ENCODE measurements at places on chromosomes 5 and 9.
A peak's percentile ranks its signal among the peaks of the same experiment; 100 is the strongest.

DNA sequence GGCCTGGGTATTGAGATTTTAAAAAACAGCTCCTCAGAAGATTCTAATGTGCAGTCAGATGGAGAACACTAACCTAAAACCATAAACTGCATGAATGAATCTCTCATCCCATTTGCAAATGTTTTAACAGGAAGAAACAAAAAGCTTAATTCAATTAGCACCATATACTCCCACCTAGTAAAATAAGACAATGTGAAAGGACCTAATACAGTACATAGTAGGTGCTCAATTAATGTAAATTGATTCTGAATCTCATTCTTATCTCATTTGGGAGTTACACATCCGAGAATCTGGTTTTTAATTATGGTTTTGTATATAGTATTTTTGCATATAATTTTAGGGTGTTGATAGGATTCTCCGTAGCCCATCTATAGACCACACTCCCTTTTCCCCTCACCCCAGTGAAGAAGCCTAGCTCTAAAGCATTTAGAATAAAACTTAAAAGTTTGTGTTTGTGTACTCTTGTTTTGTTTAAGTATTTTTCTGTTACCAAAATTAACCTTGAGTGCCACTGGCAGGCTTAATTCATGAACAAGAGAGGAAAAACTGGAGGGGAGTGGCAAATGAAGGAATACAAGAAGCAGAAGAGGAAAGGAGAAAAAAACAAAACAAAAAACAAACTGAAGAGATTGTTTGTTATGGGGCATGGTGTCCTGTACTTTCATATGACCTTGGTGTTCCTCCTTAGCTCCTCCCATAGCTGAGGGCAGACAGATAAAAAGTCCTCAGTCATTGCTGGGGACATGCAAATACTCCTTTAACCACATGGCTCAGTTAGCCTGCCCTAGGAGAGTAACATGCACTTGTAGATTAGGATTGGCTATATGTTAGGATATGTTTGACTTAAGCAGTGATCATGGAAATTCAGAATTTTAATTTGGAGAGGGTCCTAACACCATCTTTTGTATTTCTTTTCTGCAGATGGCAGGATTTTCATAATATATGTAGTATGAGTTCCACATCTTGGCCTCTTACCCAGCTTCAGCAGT, 1.2 kb downstream of the RNF14 start:
- peak; percentile 45 for DNase-seq

DNA sequence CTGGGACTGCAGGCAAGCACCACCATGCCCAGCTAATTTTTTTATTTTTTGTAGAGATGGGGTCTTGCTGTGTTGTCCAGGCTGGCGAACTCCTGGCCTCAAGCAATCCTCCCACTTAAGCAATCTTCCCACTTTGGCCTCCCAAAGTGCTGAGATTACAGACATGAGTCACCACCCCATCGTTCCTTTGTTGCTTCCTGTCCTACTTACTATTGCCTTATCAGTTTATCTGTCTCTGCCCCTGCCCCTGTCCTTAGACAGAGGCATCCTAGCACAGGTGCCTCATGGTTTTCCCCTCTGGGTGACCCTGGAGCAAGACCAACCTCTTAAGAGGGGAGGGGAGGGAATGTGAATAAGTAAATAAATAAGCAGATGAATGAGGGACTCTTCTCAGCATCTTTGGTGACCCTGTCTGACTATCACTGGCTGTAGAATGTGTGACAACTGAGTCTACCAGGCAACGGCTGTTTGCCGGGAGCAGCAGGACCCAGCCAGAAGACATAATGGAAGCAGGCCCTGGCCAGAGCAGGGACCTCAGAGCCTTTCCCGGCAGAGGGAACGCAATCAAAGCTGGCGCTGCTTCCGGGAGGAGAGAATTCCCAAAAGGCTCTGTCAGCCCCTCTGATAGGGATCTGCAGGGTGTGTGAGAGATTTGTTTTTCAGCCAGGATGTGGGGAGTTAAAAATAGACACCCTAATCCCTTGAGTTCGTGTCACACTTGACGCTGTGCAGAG, 43.8 kb upstream of the DAB2IP start:
- no peak for DNase-seq

DNA sequence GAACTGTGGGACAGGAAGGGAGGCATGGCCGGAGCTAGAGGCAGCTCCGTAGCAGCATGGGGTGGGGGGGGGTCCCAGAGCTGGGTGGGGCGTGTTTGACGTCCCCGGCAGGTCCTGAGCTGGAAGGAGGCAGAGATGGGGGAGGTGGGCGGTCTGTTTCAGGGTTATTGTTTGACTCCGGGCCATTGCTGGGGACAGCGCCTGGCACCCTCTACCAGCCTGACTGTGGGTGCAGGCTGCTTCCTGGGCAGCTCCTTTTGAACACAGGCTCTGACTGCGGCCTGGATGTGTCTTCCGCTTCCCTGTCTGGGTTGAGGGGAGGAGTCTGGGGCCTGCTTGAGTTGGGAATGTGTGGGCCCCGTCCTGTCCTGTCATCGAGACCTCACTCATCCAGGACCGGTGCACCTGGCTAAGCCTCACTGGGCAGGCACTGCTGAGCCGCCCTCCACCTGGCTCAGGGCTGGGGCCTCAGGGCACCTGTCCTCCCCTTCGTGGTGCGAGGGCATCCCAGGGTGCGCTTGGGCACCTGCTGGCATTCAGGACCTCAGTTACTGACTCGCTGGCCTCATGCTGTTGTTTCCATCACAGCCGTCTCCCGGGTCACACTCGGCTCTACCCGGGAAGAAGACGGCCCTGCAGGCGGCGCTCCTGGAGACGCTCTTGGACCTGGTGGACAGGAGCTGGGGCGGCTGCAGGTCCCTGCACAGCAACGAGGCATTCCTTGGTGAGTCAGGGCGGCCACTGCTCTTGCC, 26.5 kb downstream of the CEP72 start:
- no peak for DNase-seq

DNA sequence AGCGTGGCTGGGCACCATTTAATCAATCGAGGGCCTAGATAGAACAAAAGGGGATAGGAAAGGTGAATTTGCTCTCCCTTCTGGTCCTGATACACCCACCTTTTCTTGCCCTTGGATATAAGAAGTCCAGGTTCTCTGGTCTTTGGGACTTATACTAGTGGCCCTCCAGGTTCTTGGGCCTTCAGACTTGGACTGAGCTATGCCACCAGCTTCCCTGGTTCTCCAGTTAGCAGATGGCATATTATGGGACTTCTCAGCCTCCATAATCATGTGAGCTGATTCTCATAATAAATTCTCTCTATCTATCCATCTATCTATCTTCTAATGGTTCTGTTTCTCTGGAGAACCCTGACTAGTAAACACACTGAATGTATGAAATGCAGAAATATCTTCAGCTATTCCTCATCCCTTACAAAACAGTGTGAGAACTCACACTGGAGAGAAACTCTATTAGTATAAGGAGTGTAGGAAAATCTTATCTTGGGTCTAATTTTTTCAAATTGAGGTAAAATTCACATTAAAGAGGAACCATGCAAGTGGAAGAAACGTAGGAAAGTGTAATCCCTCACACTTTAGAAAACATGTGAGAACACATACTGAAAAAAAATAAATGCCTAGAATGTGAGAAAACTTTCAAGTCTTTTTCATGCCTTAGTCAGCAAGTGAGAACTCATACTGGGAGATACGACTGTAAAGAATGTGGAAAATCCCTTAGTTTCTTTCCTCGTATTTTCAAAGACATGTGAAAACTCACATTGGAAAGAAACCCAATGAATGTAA, 15.5 kb downstream of the PCDHB15 start:
- DNase-seq: no peak

DNA sequence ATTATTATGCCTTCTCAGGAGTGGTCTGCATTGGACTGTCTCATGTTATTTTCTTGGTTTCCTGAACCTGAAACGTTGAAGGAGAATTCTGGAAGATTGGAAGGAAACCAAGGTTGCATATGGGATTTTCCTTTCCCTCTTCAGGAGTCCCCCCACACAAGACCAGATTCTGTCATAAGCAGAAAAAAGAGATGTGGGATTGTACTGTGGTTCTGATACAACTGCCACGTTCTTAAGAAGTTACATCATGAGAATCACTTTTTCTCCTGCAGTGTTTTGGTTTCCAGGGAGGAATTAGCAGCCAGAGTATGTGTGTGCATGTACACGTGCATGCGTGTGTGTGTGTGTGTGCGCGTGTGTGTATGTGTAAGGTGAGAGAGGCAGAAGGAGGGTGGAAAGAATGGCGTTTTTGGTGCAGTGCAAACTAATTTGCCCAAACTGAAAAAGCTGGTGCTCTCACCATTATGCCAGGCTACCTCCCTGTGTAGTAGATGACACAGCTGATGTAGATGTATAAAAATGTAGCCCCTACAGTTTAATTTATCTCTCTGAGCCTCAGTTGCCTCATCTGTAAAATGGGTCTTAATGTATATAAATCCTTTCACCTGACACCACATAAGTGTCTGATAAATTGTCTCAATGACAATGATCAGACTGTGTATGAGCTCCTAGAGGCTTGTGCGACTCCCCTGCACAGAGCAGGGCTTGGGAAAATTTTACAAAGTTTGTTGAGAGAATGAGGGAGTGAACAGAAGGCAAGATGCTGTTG, 38.6 kb downstream of the RALGPS1 start:
- no peak for DNase-seq

DNA sequence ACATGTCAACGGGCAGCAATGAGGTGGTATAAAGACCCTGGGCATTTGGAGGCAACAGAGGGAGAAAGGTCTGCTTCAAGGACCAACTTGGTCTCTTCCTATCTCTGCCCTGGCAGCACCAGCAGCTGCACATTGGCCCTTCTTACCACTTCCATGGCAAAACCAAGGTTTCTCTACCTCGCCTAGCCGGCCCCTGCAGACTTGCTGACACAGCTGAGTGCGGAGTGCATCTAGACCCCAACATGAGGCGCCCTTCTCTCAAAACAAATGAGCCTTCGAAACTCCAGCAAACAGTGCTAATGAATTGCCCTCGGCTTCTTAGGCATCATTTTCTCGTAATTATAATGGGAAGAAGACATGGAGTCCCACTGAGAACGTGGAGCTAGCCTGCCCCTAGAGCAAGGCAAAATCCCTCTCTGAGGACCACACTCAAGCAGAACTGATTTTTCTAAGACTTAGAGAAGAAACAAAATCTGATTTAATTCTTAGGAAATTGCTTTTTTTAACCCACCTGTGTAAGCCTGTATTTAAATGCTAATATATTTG, 42.1 kb downstream of the KCNMB1 start:
- no peak for DNase-seq

GRCh38 chr5:2185646-2186471, 303.1 kb upstream of the IRX4 start:
- no peak for DNase-seq

GRCh38 chr5:176692839-176693476, 45.7 kb downstream of the TSPAN17 start:
- DNase-seq: no peak

- no peak for DNase-seq
Measured at GRCh38 chr9:116123171-116123570, 30.4 kb upstream of the PAPPA start.

DNA sequence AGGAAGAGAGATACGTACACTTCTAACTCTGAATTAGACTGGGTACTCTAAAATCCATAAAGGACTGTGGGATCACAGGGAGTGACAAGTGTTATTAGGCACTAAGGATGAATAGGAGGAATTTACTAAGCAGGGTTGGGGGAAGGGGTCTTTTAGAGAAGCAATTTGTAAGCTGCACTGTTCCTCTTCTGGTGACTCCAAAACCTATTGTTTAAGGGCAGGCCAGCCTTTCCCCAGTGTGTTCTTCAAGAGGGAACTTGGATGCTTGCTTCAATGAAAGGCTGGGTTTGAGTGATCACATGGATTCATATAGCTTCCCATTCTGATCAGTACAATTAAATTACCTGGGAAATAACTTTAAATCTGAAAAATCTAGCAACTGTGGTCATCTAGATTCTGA, 71.8 kb downstream of the STX17 start:
- DNase-seq: no peak

DNA sequence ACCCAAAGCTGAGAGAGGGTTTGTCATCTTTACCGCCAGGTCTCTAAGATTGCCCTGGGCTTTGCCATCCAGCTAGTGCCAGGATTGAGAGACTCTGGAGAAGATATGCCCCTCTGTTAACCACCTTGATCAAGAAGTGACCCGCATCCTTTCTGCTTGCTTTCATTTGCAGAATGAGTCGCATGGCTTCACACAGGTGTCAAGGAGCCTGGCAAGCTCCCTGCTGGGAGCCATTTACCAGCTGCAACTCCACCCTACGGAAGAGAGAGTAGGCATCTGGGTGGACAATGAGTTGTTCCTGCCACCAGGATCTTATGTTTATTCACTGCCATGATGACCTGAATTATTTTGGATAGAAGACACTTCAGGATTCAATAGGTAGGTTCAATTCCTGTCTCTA, 43.0 kb downstream of the HSD17B3 start:
- no peak for DNase-seq
